Eye (tissue), 1 donor: ENCODE measurements at places on chromosomes 11 and 22.
A peak's percentile ranks its signal among the peaks of the same experiment; 100 is the strongest.

DNA sequence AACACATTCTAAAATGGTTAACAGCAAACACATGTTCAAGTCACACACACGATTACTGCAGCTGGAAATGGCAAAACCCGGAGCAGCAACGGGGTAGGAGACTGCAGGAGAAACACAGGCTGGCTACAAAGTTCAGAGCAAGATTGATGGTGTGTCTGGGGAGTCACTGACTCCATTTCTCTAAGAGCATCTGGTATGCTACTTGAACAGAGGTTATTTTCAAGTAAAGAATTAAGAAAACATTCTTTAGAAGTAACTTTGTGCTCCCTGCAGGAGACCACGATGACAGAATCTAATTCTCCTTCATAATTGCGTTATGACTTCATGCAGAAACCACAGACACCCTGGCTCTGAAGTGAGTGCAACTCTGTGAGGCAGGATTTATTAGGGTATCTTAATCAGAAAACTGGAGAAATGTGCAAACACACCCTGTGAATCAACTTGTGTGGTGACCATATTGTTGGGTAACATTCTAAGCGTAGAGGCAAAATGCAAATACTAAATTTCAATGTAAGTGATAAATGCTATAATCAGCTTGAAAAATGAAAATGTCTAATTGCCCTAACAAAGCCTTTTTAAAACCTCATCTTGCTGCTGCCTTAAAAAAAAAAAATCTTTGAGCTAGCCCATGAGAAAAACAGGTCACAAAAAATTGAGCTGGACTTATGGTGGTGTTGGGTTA is 303.0 kb downstream of the CADM1 start:
- DNase-seq, result no peak

DNA sequence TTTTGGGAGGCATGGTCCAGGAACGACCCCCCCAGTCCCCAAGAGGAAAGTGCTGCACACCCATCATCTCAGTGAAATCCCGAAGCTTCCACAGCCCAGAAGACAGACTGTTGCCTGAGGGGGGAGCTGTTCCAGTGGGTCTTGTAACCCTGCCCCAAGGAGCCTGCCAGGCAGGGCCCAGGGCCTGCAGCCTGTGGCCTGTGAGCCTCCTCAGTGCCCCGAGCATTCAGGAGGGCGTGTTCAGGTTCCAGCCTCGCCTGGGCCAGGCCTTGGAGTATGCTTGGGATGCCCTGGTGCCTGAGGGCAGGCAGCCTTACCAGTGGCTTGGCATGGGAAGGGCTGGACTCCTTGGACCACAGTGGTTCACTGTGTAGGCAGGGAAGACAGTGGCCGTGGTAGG is 18.0 kb upstream of the CABP2 start:
- no peak for DNase-seq

- DNase-seq, result peak; percentile 57
Measured at GRCh38 chr11:19398772-19399527, 158.2 kb upstream of the E2F8 start.

DNA sequence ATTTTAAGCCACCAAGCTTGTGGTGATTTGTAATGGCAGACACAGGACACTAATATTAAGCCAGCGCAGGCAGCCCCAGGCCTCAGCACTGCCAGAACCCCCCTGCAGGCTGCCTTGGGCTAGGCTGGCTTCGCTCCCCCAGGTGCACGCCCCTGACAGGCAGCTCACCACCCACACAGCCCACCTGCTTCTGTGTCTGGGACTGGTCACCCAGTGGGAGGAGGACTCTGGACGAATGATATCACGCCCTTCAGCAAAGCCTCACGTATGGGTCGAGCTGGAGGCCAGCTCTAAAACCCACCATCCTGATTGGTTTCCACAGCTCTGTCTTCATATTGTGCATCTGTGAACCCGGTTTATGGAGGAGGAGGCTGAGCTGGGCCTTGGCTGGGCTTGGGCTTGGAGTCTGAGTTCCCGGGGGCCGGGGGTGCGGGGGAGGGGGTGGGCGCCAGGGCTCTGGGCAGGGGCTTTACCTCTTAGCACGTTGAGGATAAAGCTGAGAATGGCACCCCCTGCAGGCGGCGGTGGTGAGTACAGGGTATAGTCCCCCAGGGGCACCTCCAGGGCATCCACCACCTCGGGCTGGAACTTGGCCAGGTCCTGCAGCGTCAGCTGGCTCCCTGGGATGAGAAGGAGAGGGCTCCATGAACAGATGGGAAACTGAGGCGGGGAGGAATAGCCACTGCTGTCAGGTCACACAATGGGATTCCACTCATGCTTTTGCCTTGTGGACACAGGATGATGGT is 13.8 kb downstream of the GGT5 start:
- DNase-seq, result no peak
